ENCODE measurements at places on chromosomes 1 and 21.

DNA sequence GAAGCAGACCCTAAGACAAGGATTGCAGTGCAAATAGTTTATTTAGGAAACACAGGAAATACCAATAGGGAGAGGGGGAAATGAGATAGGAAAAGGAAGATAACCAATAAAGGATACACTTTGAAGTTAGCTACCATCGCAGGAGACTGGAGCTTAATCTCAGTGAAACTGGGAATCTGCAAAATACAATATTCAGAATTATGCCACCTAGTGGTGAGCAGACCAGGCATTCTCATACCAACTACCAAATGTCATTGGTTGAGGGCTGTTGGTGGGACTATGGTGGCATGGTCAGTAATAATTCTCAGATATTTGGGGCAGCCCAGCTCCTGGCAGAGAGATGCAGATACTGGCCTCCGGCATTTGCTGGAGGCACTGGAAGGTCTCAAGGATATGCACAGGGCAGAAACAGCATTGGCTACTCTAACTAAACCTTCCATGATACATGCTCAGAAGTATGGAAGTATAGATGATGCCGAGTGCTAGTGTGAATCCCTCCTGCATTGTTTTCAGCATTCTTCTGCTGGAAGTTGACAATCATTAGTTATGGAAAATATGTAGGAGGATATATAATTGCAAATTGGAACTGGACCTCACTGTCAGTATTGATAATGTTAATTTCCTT, 11.8 kb upstream of the ZFP69B start:
- no peak for DNase-seq

DNA sequence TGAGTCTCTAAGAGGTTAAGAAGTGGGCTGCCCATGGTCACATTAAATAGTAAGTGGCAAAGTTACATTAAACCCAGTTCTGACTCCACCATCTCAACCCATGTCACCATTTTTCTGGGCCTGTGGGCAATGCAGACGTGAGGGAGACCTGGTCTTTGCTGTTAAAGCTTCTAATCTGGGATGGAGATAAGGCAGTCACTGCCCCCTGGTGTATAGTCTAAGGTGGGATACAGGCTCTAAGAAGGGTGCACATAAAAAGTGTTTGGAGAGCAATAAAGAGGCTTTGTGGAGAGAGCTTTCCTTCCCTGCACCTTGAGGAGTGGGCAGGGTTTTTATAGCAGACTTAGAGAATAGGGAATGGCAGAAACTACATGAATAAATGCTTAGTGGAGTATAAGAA, 141.3 kb downstream of the ROR1 start:
- DNase-seq, result no peak

DNA sequence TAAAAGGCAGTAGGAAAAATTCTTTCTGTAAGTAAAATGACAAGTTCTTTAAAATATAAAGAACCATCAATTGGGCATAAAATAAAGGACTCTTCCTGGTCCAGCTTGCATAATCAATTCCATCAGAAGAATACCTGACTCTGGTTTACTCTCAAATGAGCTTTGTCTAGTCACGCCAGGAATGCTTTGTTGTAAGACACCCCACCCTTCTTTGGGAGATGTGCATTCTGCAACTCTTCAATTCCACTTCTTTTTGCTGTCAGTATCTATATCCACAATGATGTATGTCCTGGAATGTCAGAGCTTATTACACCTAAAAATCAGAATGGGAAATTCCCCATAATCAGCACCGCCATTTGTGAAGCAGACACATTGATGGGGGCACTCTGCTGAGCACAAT, 76.1 kb downstream of the PTPN14 start:
- DNase-seq, result no peak

GRCh38 chr1:81594206-81594605, 206.5 kb upstream of the ADGRL2 start:
- no peak for DNase-seq

DNA sequence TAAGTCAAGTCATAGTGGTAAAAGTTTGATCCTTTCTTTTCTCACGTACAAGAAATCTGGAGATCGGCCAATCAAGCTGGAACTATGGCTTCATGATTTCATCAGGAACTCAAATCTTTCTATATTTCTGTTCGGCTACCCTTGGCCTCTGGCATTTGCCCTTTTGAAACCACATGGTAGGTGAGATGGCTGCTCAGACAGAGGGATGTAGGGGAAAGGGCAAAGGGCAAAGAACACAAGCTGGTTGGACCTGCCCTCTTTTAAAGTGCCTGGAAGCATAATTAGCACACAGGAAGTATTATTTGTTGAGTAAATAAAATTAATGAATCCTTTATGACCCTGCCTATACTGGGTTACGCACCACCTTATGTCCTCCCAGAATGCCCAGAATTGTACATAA, 11.5 kb upstream of the RGS1 start:
- DNase-seq, result no peak

Measured in thyroid gland (tissue), 4 donors.